ENCODE measurements at places on chromosomes 4 and X.

DNA sequence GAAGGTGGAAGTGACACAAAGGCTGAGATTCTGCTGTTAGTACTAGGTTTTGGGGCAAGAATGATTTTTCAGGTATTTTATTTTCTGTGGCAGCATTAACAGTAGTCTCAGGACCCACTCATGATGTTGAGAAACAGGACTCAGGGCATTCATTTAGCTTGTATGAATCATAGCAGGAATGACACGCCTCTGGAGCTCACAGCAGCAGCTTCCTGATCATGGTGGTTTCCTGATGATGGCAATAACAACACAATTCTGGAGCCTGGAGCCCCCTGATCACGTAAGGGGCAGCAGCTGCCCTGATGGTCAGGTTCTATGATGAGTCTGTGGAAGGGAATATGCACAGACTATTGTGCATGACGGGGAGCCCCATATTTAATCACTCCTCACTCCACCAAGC, 47.0 kb downstream of the TASL start:
- peak; percentile 56 for DNase-seq

GRCh38 chr4:3037957-3038461, 36.3 kb downstream of the HTT-AS start:
- DNase-seq: peak; percentile 49

- DNase-seq: no peak
Measured at GRCh38 chr4:124940387-124940786, 227.9 kb upstream of the ANKRD50 start.

DNA sequence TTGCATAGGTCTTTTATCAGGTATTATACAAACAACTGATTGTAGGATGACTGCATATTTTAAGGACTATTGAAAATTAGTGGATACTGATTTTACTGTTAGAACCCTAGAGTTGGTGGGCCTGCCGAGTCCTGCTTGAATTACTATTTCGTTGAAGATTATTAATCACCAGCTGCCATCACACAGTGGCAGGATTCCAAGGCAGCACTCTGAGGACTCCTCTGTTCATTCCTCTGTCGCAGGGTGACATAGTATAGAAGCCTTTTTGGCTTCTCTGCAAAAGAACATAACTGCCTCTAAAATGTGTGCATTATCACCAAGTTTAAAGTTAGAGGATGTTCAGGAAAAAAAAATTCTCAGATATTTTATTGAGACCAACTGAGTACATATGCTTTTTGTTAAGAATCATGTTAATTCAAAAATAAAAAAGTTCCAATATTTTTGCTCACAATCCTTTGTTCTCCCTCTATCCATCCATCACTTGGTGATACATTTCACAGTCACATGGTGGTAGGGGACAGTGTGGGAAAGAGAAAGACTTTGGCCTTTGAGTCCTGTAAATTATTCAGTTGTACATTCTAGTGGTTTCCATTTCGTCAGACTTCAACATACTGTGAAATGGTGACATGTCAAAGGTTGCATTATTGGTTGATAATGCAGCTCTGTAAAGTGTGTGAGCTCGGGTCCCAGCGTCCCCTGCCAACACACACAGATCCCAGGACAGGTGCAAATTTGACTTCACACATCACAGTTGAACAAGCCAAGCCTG, 332.5 kb downstream of the GRID2 start:
- DNase-seq: no peak

GRCh38 chr4:189084671-189085070, 856.0 kb upstream of the FRG1 start:
- no peak for DNase-seq
